ENCODE measurements at places on chromosomes 2 and 18.

- DNase-seq, result no peak
These were observed 127.6 kb downstream of the TDRD15 start for GRCh38 chr2:21251216-21251980.

- no peak for DNase-seq
These were observed 1.7 kb upstream of the NETO1 start for GRCh38 chr18:72869226-72870185.

- DNase-seq, result no peak
These were observed 228.7 kb downstream of the PIK3C3 start for GRCh38 chr18:42183746-42184145.

- no peak for DNase-seq
These were observed 73.0 kb upstream of the COPS8 start for GRCh38 chr2:237012577-237013267.

DNA sequence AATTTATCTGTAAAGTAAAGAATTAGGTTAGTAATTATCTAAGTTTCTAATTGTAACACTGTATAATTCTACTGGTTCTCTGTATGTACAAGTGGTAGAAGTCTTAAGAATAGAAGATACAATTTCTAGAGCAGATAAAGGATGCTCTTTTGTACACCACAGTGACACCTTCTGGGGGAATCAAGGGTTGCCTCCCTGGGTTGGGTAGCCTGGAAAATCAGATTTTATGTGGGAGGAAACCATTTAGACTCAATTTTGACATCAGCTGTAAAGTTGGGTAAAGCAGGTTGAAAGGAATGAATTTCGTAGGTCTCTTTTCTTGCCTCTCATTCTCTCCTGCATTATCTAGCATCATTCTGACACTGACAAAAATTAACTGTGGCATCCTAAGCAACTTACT, 354.8 kb downstream of the DCC start:
- no peak for DNase-seq

DNA sequence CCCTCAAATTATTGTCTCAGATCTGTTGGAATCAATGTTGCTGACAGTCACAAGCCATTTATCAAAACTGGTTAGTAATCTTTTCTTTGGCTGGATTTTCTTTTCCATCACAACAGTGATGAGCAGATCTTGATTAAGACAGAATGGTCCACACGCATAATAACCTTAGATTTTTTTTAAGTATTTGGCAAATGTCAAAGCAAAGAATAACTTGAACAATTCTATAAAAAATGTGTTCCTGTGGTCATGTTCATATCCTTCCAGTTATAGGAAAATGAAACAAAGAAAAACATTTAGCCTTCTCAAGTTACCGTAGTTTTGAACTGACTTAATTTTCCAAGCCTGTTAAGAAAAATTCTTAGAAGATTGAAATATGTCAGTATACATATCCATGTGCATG, 659.9 kb upstream of the ID2 start:
- DNase-seq, result no peak

GRCh38 chr2:98936353-98937351, 627 bp upstream of the CRACDL start:
- no peak for DNase-seq

DNA sequence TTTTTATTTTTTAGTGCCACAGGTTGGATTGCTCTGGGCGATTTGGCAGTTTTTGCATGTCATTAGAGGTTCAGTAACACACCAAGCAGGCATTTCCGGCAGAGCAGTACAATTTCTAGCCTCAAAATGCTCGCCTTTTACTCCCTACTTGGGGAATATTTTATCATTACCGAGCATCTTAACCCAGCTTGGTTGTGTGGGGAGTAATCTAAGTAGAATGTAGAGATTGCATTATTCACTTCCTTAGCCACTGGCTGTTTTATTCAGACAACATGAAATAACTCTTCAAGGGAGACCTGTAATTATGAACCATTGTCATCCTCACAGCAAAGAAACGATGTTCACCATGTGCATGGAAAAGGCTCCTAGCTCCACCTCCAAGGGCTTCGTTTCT, 13.1 kb downstream of the GRP start:
- DNase-seq, result no peak

- no peak for DNase-seq
These were observed 127.5 kb downstream of the NFATC1 start for GRCh38 chr18:79523206-79523735.

DNA sequence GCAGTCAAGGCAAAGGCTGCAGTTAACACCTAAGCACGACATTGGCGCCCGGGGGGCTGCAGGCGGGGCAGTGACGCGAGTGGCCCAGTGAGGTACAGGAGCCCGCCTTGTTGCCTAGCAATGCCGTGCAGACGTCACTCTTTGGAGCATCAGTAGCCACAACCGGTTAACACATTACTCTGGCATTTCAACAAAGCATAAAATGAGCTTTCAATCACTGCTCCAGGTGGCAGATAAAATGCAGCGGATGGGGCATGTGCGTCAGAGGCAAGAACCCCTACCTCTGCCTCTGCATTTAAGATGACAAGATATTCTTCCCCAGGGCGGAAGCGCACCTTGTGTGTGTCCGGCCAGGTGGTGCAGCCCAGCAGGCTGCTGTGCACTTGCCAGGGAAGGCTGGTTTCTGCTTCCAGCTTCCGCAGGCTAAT, 139.4 kb downstream of the MTCL1 start:
- DNase-seq, result no peak

- DNase-seq, result no peak
These were observed 8.7 kb downstream of the NPPC start for GRCh38 chr2:231917280-231918066.

GRCh38 chr2:212854771-212855170, 296.6 kb downstream of the IKZF2 start:
- no peak for DNase-seq

- no peak for DNase-seq
These were observed 14.1 kb downstream of the ACMSD start for GRCh38 chr2:134852518-134852917.

DNA sequence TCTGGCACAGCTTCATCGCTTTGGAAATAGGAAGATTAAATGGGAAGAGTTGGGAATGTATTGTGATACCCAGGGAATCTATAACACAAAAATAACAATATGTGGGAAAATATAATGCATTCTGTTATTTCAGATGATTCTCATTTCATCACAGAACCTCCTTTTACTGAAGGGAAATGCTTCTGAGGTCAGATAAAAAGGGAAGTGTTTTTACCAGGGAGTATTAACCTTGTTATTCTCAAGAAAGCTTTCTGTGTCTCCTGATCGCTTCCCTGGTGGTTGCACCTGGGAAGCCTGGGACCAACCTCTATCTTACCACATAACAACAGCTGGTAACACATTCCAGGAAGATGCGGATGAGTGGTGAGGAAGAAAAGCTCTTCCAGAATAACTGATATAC, 47.2 kb downstream of the SCG2 start:
- no peak for DNase-seq

DNA sequence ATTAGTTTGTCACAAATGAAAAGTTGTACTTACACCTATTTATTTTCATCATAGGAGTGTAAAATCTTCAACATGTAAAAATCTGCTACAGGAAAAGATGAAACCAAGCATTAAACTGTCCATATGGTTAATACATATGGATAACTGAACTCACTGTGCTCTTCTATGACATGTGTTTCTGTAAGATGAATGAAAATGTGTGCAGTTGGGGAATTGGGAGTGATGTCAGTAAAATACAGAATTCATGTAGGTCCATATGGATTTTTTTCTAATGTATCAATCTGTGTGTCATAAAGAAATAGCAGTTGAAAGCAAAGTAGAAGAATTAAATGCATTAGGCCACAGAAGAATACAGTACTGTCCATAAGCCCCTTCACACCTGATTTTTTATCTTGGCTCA, 178.4 kb upstream of the COL3A1 start:
- no peak for DNase-seq

DNA sequence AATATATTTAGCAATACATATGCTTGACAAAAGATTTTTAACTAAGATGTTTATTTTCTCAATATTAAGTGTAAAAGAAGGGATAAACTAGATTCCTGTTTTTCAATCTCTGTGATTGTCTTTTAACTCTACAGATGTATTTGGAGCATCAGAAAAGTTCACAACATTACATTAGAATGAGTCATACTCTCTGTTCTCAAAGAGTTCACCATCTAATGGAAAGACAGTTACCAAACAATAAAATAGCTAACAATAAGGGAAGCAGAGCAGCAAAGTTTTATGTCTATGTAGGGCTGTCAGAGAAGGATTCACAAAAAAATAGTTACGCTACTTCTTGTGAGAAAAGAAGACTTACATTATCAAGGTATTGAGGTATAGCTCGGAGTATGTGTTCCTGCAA, 109.2 kb upstream of the MAP2 start:
- DNase-seq, result no peak

- no peak for DNase-seq
These were observed 498.2 kb upstream of the PIK3C3 start for GRCh38 chr18:41456831-41457230.

DNA sequence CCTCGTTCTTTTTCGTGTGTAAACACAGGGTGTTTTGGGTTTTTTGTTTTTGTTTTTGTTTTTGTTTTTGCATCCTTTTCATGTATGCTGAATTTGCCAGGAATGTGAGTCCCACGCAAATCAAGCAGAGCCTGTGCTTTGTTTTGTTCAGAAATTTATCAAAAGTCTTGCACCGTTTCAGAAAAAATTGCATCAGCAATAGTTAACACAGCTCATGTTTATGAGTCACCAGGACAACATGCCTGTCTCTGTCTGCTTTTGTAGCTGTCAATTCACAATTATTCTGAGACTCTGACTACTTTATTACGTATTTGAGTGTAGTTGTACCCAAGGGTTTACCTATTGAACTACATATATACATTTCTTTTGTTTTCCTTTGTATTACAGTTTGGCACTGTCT, 38.3 kb downstream of the MRPL44 start:
- no peak for DNase-seq

DNA sequence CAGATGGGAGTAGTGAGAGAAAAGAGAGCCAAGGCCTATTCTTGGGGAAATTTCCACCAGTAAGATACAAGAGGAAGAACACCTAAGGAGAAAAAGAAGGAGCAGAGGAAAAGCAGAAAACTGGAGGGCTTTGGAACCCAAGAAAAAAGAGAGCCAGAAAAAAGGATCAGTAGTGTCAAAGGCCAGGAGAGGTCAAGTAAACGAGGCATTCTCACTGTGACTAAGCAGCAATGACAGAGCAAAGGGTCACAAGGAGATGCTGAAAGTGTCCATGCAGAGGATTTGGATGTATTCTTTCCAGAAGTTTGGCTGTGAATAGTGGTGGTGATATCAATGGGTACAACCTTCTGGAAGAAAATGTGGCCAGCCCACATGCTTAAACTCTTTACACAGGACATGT, 109.5 kb downstream of the DYNAP start:
- DNase-seq, result no peak

GRCh38 chr18:44921974-44922373, 241.3 kb downstream of the SETBP1 start:
- no peak for DNase-seq

GRCh38 chr2:183123959-183124221, 353 bp upstream of the NUP35 start:
- no peak for DNase-seq

DNA sequence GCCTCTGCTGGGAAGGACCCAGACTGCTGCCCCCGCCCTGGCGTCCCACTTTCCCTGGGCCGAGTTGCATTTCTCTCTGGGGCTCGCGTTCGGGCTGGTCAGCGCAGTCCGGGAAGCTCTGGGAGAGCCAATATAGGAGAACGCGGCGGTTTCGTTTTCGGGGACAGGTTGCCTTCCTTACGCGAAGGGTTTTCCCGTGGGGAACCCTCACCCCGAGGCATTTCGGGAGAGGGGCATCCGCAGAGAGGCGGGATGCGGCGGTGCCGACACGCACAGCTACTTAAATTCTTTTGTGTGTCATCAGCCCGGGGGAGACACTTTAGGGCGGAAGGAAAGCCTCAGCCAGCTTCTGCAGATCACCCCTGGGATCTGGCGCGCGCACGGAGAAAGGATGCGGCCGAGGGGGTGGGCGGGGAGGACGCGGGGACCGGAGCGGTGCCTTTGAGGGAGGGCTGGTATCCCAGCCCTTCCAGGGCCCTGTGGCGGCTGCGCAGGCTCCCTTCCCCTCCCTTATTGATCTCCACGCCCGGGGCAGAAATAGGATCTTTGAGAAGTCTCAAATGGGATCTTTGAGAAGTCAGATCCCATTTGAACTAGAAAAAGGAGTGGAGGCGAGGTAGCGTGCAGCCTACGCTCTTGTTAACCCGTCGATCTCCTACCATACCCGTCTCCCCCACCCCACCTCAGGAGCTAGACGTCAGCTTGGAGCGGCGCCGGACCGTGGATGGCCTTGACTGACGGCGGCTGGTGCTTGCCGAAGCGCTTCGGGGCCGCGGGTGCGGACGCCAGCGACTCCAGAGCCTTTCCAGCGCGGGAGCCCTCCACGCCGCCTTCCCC, 1.2 kb downstream of the GATA6 start:
- DNase-seq, result no peak

- DNase-seq, result no peak
These were observed 275.1 kb downstream of the CYP26B1 start for GRCh38 chr2:71872466-71873051.

DNA sequence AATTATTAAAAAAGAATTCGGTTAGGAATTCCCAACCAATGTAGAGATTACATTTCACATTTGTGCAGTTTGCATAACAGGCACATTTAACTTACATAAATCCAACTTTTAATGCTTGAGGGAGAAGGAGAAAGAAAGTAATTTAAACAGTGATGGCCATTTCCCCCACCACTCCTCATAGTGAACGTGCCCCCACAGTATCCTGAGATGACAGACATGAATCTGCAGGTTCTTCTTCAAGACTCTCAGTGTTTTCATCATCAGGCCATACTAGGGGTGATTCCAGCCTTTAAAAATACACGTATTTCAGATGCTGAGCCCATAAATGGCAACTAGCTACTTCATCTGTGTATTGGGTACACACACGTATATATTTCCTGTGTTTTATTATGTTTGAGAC, 51.3 kb upstream of the WIPF1 start:
- no peak for DNase-seq

DNA sequence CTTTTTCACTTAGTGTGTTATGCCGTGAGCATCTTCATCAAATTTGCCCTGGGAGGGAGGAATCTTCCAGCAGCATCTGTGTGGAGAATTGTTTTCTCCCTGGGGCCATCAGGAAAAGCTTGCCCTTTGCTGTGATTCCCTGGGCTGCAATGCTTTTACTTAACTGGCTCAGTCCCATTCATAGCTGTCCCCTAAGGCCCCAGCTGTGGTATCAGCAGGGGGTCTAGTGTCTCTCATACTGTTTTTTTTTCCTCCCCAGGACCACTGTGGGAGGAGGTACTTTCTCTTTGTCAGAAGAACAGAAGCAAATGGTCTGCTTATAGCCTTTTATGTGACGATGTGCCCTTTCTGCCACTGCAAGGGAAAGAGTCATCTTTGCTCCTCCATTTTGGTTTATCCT, 176.8 kb upstream of the CELF4 start:
- no peak for DNase-seq

DNA sequence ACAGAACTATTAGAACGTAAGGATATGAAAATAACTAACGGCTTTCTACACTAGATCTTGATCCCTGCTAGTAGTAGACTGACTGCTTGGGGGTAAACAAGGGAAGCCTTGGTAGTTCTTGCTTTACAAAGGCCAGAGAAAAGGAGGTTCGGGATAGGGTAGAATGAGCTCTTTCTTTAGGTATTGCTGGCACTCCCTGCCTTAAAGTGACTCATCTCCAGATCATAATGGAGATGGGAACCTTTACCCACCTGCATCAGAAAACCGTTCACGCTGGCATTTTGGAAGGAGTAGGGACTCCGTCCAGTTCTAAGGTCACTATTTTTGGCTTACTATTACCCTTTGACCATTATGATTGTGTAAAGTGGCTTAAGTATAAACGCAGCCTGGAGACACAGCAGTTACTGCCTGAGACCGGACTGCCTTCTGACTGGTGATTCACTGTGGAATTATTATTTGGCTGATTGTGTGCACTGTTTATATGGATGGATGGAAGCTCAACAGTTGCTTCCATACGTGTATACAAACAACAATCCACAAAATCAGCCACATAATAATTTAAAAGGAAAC, 482.5 kb downstream of the STK39 start:
- no peak for DNase-seq
